ENCODE measurements at places on chromosomes 6 and 20. TPM values are rescaled to one million over a fixed set of nuclear protein-coding genes. Genes with fewer than 3 reads are reported as not detected.

MYB gene
- 0.09 TPM for polyA plus RNA-seq

MPIG6B gene
- polyA plus RNA-seq: not detected

GGTLC1 gene
- polyA plus RNA-seq: not detected

PCSK2 gene
- not detected for polyA plus RNA-seq

ID4 gene
- polyA plus RNA-seq: 0.32 TPM

PTCRA gene
- polyA plus RNA-seq: not detected

TMEM170B gene
- 0.22 TPM for polyA plus RNA-seq

OR2J3 gene
- polyA plus RNA-seq: not detected

DYNLT2 gene
- 0.64 TPM for polyA plus RNA-seq

IL20RA gene
- 0.09 TPM for polyA plus RNA-seq

Data from AG04450 (cell line).